ENCODE measurements at places on chromosomes 3 and 15. TPM values are rescaled to one million over a fixed set of nuclear protein-coding genes. Genes with fewer than 3 reads are reported as not detected.

DNA sequence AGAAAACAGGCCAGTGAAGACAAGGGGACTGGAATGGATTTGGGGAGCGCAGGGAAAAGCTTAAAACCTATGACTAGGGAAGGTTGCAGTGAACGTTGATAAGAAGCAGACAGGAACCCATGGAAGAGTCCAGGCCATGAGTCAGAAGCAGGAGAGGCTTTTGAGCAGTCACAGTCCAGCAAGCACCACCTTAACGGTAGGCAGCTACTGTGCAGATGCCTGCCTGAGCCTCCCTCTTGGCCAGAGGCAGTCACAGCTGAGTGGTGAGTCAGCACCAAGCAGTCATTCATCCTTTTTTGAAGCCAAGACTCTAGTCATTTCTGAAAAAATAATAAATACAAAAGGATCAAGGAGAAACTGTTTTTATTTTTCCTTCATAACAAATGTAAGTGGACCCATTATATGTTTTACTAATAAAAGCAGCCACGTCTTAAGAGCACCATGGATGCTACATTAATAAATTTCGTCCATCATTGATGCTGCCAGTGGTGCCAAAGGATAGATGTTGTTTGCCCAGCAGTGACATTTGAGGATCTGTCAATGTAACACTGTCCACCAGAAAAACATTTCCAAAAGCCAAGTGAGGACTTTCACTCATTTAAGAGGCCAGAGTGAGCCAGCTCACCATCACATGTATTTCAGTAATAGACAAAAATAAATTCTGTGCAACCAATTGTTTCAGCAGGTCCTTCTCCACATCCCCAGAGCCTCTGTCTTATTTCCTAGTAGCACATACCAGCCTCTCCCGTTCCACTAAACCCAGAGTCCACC lies 42.1 kb upstream of the ACTC1 start:
- no peaks in the 10 kb centered on the region for H3K27me3 ChIP-seq
- H3K4me1 ChIP-seq, result no peaks in the 10 kb centered on the region
- no peak for DNase-seq
- no peak overlapping the region for H3K4me3 ChIP-seq
- no peaks in the 10 kb centered on the region for H3K36me3 ChIP-seq
- H3K27ac ChIP-seq, result no peak overlapping the region

- H3K4me1 ChIP-seq, result peaks cover 41% of the 10 kb centered on the region
- H3K36me3 ChIP-seq, result no peaks in the 10 kb centered on the region
- no peaks in the 10 kb centered on the region for H3K27me3 ChIP-seq
Measured at GRCh38 chr3:195084746-195085145, 186.2 kb downstream of the XXYLT1 start.

GRCh38 chr3:49668414-49668797 lies 5.7 kb upstream of the APEH start:
- no peaks in the 10 kb centered on the region for H3K36me3 ChIP-seq
- H3K27ac ChIP-seq, result no peak overlapping the region
- H3K4me3 ChIP-seq, result no peak overlapping the region
- peak; percentile 31 for DNase-seq

DNA sequence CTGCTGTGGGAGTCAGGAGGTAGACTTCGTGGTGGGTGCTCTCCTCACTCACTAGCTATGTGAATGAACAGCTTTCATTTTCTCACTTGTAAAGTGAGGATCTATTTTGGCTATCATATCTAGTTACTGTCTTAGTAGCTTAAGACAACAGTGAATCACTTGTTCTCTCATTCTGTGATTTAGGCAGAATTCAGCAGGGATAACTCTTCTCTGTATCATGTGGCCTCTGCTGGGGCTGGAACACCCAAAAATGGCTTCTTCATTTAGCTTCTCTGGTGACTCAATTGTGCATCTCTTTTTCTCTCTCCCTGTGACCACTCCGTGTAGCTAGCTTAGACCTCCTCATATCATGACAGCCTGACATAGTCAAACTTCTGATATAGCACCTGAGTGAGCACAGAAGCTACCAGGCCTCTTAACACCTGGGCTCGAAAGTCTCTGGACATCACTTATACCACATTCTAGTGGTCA lies 68.4 kb downstream of the BFSP2 start:
- H3K36me3 ChIP-seq, result no peaks in the 10 kb centered on the region
- peaks cover 4% of the 10 kb centered on the region for H3K4me1 ChIP-seq
- no peak overlapping the region for H3K27ac ChIP-seq
- peaks cover 7% of the 10 kb centered on the region for H3K27me3 ChIP-seq

- H3K27me3 ChIP-seq, result no peaks in the 10 kb centered on the region
- no peak for DNase-seq
- H3K36me3 ChIP-seq, result no peaks in the 10 kb centered on the region
- H3K27ac ChIP-seq, result no peak overlapping the region
- no peak overlapping the region for H3K4me3 ChIP-seq
Measured at GRCh38 chr3:135487261-135487660, 478.3 kb upstream of the PPP2R3A start.

DNA sequence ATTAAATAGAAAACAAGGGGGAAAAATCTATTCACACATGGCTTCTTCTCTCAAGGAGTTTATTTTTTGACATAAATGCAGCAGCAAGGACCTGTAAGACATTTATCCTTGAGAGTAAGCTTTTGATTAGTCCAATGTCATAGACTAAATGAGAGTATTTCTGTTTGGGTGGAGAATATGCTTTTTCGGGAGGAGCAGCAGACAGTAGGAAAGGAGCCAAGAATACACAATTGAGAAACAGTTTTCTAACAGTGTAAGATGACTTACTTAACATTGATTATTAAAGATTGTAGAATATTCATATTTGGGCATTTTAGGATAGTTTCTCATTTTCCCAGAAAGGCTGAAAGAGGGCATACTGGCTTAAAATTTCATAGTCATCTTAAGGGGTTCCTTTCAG lies 65.9 kb upstream of the PAQR5 start:
- no peaks in the 10 kb centered on the region for H3K27me3 ChIP-seq
- H3K4me1 ChIP-seq, result no peaks in the 10 kb centered on the region
- H3K27ac ChIP-seq, result no peak overlapping the region
- no peaks in the 10 kb centered on the region for H3K36me3 ChIP-seq
- no peak for DNase-seq

DNA sequence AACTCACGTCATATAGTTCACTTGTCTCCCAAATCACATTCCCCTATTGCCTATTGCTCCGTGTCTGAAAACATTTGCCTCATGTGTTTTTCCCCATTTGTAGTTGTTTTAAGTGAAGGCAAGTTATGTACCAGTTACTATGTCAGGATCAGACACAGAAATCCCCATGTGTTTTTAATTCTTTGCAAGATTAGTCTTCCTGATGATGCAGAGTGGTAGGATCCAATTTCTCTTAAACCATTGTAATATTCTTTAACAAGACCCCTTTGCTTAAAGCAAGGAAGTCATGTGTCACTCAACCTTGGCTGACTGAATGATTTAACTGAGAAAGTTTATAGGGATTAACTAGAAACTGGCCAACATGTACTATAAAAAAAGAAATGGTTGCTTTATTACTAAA lies 164.4 kb downstream of the OPA1 start:
- no peak for DNase-seq
- no peak overlapping the region for H3K4me3 ChIP-seq
- H3K27me3 ChIP-seq, result no peaks in the 10 kb centered on the region
- no peaks in the 10 kb centered on the region for H3K36me3 ChIP-seq
- H3K27ac ChIP-seq, result no peak overlapping the region

DNA sequence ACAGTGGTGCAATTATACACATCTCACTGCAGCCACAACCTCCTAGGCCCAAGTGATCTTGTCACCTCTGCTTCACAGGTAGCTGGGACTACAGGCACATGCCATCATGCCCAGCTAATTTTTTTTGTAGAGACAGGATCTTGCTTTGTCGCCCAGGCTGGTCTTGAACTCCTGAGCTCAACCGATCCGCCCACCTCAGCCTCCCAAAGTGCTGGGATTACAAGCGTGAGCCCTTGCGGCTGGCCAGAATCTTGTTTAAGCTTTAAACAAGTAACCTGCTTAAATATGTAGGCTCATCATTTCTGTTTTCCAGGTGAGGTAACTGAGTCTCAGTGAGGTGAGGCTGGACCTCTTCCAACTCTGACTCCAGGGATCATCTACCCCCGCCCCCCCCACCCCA lies 7.7 kb upstream of the PSTPIP1 start:
- no peaks in the 10 kb centered on the region for H3K36me3 ChIP-seq
- H3K27ac ChIP-seq, result no peak overlapping the region
- H3K4me1 ChIP-seq, result no peaks in the 10 kb centered on the region
- DNase-seq, result no peak
- peaks cover 17% of the 10 kb centered on the region for H3K27me3 ChIP-seq
- no peak overlapping the region for H3K4me3 ChIP-seq

CIDEC gene
- not detected for total RNA-seq
